Activated CD4-positive, alpha-beta T cell treated with anti-CD3 and anti-CD28 coated beads for 36 hours (primary cell): ENCODE measurements at places on chromosomes 3 and 15. TPM values are rescaled to one million over a fixed set of nuclear protein-coding genes. Genes with fewer than 3 reads are reported as not detected.

Gene HDDC3
- total RNA-seq, result 34.2 TPM

DNA sequence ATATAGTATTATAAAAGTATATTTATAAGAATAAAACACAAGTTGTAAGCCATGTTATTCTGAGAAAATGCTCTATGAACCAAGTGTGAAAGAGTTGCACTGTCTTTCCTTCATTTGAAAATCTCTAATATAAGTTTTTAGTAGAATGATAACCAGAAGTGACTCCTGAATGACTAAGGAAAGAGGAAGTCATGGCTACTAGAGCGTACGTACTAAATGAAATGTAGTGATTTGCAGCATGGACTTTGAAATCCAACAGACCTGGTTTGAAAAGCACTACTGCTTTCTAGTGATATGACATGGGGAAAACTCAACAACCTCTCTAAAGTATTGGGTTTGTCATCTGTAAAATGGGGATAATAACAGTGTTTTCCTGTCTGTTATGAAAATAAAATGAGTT lies 10.3 kb upstream of the DNAJC13 start:
- DNase-seq, result no peak

DNA sequence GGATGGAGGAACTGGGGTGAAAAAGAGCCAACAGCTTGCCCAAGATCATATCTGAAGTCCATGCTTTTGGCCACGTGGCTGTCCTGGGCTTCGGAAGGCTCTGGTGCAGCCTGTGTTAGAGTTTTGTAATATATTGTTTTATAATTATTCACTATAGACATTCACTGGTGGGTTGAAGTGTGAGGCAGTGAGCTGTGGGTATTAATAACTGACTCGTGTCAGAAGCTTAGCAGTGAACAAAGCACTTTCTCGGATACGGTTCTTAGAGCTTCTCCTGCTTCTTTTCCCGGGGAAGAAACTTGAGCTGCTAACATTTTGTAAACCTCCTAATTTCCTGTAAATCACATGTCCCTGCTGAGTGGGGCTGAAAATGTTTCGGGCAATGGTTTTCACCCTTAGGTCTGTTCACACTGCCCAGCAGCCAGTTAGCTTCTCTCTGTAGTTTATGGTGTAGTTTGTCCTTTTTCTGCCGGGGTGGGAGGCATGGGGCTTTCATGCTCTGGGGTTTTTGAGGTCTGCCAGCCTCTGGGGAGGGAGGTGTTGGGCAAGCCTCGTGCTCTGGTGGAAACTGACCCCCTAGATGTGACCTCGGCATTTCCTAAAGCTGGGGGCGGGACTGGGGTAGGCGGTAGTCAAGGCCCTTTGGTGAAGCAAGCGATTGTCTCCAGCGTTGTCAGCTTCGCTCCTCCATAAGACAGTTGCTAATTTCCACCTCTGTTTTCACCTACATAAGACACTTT lies 1.7 kb downstream of the MRAS start:
- DNase-seq, result no peak

DNA sequence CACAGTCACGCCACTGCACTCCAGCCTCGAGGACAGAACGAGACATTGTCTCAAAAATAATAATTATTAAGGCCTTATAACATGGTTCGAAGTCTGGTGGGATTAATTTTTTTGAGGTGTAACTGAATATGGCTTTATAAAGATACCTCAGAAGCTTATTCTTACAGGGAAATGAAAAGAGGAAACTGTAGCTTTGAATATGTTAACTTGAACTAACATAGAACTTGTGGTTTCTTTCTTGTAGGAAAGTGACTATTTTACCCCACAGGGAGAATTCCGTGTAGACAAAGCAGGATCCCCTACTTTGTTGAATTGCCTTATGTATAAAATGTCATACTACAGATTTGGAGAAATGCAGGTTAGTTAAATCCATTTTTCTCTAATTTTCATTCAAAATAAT lies 96.3 kb downstream of the STT3B start:
- no peak for DNase-seq

Gene FBN1
- 0.59 TPM for total RNA-seq

Gene CYP1A1
- total RNA-seq, result 2.0 TPM

Gene TMEM207
- total RNA-seq, result not detected

DNA sequence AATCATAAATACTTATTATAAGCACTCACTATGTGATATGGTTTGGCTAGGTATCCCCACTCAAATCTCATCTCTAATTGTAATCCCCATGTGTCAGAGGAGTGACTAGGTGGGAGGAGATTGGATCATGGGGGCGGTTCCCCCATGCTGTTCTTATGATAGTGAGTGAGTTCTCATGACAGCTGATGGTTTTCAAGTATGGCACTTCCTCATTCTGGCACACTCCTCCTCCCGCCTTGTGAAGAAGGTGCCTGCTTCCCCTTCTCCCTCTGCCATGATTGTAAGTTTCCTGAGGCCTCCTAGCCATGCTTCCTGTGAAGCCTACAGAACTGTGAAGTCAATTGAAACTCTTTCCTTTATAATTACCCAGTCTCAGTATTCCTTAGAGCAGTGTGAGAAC lies 53.3 kb upstream of the CHMP2B start:
- no peak for DNase-seq

GRCh38 chr3:25428789-25429335 lies 799 bp downstream of the RARB start:
- DNase-seq, result no peak

Gene IRAK2
- 4.0 TPM for total RNA-seq

DNA sequence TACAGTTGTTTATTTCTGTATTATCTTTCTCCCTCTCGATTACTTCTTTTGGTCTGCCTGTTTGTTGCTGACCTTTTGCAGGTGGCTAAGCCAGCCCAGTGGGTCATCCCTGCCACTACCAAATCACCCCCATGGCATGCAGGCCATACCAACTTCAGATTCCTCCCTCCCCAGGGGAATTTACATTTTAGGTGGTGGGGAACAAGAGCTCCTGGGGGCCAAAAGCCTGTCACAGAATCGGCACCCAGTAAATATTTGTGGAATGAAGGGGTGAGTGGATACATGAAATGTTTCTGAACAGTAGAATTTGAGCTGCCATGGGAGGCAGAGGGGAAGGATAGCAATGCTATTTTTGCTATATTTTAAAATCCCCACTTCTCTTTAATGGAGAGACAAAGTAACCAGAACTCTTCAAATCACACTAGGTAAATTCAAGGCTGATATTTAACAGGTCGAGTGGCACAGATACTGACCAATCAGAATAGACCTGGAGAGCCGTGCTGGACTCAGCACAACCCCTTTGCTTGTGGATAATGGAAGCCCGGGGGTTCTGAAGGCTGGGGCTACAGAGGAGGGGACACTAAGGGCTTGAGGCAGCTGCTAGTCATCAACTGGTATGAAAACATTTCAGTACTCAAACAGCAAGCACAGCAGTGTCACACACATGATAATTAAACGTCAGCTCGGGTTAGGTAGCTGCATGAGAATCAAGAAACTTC lies 54.3 kb upstream of the SMAD3 start:
- DNase-seq, result no peak

Gene MON1A
- total RNA-seq, result 7.5 TPM

GRCh38 chr3:149701206-149701976 lies 43.6 kb upstream of the WWTR1 start:
- DNase-seq, result peak; percentile 58

DNA sequence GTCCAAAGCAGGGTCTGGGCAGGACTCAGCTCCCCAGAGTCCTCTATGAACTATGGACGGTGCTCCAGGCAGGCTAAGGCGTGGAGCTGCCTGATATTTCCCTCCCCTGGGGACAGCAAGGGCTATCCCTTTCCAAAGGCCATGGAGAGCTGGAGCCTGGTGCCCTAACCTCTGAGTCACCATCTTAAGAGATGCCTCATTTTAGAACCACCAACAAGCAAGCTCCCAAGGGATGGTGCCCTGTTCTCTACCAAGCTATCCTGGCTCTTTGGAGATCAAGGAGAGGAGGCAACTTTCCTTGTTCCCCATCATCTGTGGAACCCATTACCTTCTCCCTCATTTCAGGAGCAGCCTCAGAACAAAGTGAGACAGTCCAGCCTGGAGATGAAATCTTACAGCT lies 15.7 kb downstream of the STARD5 start:
- DNase-seq, result no peak

Gene TWF2
- total RNA-seq, result 85.0 TPM

GRCh38 chr15:74788683-74789151 lies 6.8 kb downstream of the CSK start:
- DNase-seq, result peak; percentile 78

GRCh38 chr3:181549266-181549665 lies 162.5 kb upstream of the SOX2 start:
- no peak for DNase-seq

Gene MYEF2
- 23.8 TPM for total RNA-seq

DNA sequence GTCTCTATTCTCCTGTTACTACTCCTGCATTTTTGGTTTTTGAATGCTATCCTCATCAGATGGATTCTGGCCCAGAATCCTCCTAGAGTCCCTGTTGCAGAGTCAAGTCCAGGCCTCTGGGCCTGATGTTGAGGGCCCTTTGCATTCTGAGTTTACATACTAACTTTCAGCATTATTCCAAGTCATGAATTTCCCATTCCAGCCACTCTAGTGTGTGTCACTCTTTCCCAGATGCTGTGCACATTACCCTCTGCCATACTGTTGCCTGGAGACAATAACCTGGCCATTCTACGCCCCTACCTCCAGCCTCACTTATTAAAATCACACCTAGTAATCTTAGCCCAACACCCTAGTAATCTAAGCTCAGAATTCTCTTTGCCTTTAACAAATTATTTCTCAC lies 53.4 kb downstream of the GXYLT2 start:
- DNase-seq, result no peak

GRCh38 chr3:58794750-58795149 lies 128.2 kb upstream of the FAM3D start:
- no peak for DNase-seq

Gene SLC15A2
- 0.53 TPM for total RNA-seq

Gene DGKG
- 0.71 TPM for total RNA-seq

DNA sequence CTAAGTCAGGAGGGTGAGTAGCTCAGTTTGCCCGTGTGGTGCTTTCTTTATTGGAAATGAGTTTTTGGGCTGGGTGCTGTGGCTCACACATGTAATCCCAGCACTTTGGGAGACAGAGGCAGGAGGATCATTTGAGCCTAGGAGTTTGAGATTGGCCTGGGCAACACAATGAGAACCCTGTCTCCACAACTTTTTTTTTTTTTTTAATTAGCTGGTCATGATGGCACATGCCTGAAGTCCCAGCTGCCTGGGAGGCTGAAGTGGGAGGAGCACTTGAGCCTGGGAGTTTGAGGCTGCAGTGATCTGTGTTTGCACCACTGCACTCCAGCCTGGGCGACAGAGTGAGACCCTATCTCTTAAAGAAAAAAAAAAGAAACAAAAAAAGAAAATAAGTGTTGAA lies 174.9 kb downstream of the NSMCE3 start:
- no peak for DNase-seq

Gene RAB6B
- 0.51 TPM for total RNA-seq

Gene ZNF80
- 0.27 TPM for total RNA-seq
